ENCODE measurements at places on chromosomes 7 and 10.

DNA sequence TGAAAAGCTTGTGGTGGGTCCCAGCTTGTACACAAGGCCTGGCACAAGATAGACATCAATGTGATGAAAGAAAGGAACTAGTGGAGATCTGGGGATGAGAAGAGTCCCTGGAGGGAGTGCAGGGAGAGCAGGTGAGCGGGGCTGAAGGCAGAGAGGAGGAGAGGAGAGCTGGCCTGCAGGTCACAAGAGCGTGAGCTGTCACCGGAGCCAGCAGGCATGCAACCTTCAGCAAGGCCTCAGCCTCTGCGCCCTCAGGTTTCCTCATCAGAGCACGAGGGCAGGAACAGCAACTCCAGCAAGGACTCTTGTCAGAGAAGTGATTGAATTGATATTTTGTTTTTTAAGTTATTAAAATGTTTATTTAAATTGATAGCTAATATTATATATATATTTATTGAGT lies 188.6 kb downstream of the CXCL12 start:
- DNase-seq, result no peak

GRCh38 chr7:100614308-100614861 lies 2.0 kb downstream of the MOSPD3 start:
- peak; percentile 71 for DNase-seq

- DNase-seq, result no peak
These were observed 96.4 kb upstream of the PCGF5 start for GRCh38 chr10:91124016-91124415.

GRCh38 chr7:156984174-156984891 lies 26.1 kb downstream of the MNX1 start:
- DNase-seq, result no peak

DNA sequence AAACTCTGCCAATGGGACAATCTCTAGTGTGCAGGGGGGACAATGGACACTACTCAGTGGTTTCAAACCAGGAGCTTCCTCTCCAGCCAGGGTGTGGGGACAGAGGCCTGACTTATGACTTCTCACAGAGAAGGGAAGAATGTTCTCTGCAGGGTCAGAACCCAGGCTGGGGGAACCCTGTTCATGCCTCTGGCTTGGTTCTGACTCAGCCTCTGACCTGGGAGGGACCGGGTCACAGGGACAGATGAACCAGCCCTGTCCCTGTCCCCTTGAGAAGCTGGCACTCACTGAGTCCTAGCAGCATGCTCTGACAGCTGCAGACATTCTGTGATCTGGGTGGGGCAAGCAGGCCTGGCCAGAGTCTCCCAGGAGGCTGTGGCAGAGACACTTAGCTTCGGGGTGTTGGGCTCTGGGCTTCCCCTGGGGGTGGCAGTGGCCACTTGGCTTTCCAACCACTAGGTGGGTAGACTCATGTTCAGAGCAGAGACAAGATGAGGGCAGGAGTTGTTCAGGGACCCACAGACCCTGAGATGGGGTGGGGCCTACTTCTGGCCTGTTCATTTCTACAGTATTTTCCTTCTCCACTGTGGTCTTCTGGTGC lies 13.6 kb downstream of the TSPAN15 start:
- no peak for DNase-seq

- DNase-seq, result no peak
These were observed 408.2 kb upstream of the AUTS2 start for GRCh38 chr7:69190025-69190424.

- no peak for DNase-seq
These were observed 32.3 kb upstream of the FXYD4 start for GRCh38 chr10:43339136-43339535.

- no peak for DNase-seq
These were observed 63.5 kb upstream of the EGFR start for GRCh38 chr7:54955296-54955695.

- DNase-seq, result peak; percentile 35
These were observed 945 bp downstream of the ADD3 start for GRCh38 chr10:110008518-110009339.

DNA sequence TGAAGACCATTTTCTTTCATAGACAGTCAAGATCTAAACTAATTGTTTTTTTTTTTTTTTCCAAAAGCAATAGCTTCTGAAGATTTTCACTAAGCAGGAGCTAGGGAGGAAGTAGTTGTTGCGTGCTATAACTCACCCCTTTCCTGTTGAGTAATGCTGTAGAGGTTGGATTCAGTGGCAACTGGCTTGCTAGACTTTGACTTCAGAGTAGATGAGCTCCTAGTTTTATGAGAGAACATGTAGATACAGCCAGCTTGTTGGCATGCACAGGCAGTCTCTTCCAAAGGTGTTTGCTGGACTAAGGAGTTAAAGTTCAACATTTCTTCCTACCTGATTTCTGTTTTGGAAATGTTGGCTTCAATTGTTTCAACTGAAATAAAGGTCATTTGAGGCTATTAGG lies 66.2 kb upstream of the MXI1 start:
- peak; percentile 19 for DNase-seq

- no peak for DNase-seq
These were observed 115.5 kb downstream of the PHTF2 start for GRCh38 chr7:77913977-77914607.

- DNase-seq, result no peak
These were observed 19.6 kb upstream of the DPYSL4 start for GRCh38 chr10:132167041-132167674.

DNA sequence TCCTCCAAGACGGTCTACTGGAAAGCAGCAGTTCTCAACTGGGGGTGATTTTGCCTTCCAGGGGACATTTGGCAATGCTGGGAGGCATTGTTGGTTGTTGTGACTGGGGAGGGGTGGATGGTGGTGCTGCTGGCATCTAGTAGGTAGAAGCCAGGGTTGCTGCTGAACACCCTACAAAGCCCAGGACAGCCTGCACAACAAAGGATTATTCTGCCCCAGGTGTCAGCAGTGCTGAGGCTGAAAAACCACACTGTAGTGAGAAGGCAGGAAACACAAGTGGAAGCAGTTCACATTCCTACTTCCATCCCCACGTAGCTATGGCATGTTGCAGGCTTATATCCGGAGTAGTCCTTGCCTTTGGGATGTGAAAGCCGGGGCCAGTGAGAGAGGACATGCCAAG lies 86.9 kb downstream of the AOAH start:
- DNase-seq, result no peak

DNA sequence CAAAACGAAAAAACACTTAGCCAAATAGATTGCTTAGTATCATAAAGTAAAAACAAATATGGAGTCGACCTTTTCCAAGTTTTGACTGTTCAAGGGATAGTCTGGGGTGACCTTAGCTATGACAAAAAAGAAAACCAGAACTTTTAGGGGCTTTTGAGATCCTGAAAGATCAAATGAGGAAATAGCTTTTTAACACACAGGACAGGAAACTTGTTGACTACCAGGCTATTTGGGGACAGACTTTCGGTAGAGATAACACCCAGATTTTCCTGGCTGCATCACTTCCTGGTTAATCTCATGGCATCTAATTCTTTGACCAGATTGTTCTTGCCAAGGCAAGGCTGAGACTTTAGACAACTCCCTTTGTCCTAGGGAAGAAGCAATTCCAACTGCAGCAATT lies 34.5 kb upstream of the EGR2 start:
- DNase-seq, result no peak

GRCh38 chr10:31401287-31401686 lies 82.3 kb downstream of the ZEB1 start:
- no peak for DNase-seq

- DNase-seq, result peak; percentile 74
These were observed 46.6 kb downstream of the ALOX5 start for GRCh38 chr10:45420453-45421192.

- no peak for DNase-seq
These were observed 50.9 kb downstream of the TFAM start for GRCh38 chr10:58436071-58436470.

DNA sequence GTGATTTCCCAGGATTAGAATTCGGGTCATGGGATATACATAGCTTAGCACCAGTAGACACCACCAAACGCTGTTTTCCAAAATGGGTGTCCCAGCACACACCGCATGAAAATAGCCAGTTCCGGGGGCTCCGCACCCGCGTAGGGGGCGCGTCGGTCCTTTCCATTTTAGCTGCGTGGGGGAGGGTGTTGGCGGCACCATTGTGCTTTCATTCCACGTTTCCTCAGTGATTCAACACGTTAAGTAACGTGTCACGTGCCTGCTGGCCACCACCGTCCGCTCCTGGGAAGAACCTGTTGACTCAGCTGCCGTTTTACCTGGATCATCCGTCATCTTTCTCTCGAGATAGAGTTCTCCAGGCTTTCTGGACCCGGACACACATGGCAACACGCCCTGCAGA lies 25.6 kb upstream of the ADGRA1 start:
- no peak for DNase-seq

- DNase-seq, result no peak
These were observed 873 bp downstream of the PRKAR2B start for GRCh38 chr7:107045195-107045960.

- no peak for DNase-seq
These were observed 23.9 kb downstream of the RNF133 start for GRCh38 chr7:122675011-122675410.

DNA sequence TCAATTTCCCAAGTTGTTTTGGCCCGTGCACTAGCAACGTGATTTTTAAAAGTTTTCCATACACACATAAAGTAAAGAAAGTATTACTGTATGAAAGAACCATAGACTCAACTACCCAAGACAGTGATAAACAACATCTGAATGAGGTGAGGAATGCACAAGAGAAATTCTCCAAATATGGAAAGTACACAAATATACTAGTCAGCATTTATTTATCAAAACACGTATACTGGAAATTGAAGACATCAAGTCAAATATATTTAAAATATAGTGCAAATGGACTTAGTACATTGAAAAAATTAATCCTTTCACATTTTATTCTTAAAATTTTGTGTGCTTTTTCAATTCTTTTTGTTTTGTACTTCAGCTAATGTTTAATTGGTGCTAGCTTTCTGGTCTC lies 143.6 kb downstream of the ARL4A start:
- DNase-seq, result no peak
